ENCODE measurements at places on chromosomes 16 and 17.

DNA sequence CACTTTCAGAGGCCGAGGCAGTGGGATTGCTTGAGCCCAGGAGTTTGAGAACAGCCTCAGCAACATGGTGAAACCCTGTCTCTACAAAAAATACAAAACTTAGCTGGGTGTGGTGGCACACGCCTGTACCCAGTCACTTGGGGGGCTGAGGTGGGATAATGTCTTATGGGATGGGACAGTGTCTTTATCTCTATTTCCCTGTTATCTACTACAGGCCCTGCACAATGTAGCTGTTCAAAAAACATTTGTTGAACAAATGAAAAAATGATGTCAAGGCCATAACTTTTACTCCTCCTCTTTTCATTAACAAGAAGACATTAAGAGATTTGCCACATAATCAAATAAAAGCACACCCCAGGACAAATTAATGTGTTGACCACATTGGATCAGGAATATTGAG lies 13.8 kb downstream of the TUBG1 start:
- DNase-seq = no peak

GRCh38 chr16:17476414-17477259 lies 5.9 kb upstream of the XYLT1 start:
- peak; percentile 78 for DNase-seq

DNA sequence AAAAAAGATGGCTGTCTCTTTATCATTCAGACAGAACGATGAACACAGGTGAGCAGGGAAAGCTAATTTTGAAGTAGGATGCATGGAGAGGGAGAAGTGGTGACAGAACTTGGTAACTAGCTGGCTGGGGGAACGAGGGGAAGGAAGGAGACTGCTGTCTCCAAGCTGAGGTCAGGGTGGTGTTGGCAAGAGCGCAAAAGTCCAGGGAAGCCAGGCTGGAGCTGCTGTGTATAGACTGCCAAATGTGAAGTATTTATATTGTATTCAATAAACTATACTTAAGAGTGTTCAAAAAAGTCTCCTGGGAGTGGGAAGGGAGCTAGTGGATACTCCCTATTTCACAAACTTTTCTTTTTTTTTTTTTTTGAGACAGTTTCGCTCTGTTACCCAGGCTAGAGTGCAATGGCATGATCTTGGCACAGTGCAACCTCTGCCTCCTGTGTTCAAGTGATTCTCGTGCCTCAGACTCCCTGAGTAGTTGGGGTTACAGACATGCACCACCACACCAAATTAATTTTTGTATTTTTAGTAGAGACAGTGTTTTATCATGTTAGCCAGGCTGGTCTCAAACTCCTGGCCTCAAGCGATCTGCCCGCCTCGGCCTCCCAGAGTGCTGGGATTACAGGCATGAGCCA lies 8.2 kb downstream of the TMEM106A start:
- no peak for DNase-seq

- peak; percentile 51 for DNase-seq
Measured at GRCh38 chr16:88468275-88469129, 15.4 kb downstream of the ZFPM1 start.

DNA sequence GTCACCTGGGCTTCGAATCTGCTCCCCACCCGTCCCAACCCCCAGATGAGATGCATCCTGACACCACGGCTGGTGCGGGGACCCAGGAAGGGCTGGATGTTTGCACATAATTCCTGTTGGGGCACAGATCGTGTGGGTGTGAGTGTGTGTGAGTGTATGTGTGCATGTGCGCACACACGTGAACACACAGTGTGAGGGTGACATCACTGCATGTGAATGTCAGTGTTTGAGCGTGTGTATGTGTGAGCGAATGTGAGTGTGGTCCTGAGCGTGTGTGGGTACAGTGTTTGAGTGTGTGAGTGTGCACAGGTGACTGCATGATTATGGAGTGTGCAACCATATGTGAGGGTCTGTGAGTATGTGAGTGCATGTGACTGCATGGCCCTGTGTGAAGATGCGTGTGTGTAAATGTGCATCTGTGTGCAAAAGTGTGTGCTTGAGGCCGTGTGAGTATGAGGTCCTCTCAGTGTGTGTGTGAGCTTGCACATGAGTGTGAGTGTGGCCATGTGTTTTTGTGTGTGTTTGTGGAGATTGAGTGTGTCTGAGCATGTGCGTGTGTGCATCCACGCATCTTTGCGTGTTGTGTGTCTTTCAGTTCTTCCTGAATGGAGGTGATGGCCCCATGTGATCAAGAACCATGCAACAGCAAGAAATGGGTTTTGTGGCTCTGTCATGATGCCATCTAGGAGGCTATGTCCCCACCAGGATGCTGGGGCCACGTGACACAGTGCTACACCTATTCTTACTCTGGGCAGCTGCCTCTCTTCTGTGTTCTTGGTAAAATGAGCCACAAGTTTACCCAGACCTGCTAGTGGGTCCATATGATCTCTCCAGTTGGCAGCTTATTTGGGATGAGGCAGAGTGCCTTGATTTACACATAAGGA lies 70.5 kb upstream of the GCSH start:
- no peak for DNase-seq

DNA sequence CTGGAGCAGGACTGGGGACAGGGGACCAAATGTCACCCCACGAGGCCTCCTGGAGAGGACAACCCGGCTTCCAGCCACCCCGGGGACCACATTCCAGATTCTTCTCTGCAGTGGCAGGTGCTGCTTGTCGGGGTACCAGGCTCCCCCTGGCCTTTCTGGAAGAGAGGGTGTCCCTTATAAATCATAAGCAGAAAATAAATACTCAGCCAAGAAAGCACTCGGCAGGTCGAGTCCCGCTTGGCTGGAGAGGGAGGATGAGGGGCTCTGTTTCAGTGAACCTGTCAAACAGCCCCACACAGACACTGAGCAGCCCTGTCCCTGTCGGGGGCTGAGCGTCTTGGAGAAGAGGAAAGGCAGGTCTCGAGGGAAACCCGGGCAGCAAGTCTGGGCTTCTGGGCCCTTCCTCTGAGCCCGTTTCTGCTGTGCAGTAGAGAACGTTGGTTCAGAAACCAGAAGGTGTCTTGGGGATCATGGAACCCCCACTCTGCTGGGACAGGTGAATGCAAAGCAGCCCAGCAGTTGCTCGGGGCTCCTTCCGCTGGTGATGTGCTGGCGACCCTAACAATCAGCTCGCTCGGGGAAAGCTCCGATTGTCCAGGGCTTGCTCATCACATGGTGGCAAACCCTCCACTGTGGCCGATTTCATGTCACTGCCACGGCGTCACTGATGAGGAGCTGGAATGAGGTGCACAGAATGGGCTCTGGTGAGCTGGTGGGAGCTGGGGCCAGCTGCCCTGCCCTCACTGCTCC lies 36.6 kb downstream of the COX4I1 start:
- DNase-seq = no peak
